ENCODE measurements at places on chromosomes 2 and 18. TPM values are rescaled to one million over a fixed set of nuclear protein-coding genes. Genes with fewer than 3 reads are reported as not detected.

PID1 gene
- 15.4 TPM for total RNA-seq

DNAJC27 gene
- total RNA-seq = 11.5 TPM

ACOXL gene
- total RNA-seq = not detected

DOCK10 gene
- total RNA-seq = 13.8 TPM

TRIM43 gene
- total RNA-seq = not detected

GCKR gene
- total RNA-seq = not detected

HNMT gene
- 17.3 TPM for total RNA-seq

GPR45 gene
- total RNA-seq = not detected

IL36B gene
- total RNA-seq = not detected

SEMA4F gene
- total RNA-seq = 3.3 TPM

SLC19A3 gene
- total RNA-seq = 5.3 TPM

SRD5A2 gene
- 0.10 TPM for total RNA-seq

GALNT5 gene
- total RNA-seq = 19.2 TPM

UGT1A10 gene
- total RNA-seq = not detected

HRH4 gene
- 0.21 TPM for total RNA-seq

C2orf81 gene
- 1.0 TPM for total RNA-seq

CBLN2 gene
- total RNA-seq = 0.41 TPM

B4GALT6 gene
- total RNA-seq = 7.2 TPM

CERKL gene
- total RNA-seq = not detected

SP100 gene
- total RNA-seq = 38.8 TPM

CCDC68 gene
- 5.0 TPM for total RNA-seq

PLEK gene
- 6.1 TPM for total RNA-seq
